ENCODE measurements at places on chromosomes 4 and X.

DNA sequence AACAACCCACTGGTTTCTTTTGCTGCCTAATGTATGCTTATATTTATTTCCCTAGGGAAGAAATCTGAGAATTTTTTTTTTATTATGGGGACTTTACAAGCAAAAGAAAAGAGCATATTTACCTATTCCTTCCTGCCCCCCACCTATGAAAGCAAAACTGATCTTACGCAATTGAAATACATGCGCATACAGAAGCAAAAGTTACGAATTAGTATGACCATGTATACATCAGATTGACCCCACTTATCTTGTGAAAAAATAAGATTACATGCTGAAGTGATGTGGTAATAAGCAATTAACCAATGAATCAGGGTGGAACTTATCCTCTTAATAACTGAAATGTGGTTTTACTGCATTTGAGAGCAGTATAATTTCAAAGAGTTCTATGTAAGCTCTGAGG is 151.0 kb downstream of the TENM3 start:
- no peak for DNase-seq

GRCh38 chrX:7074908-7075204 is 72.7 kb upstream of the STS start:
- no peak for DNase-seq

GRCh38 chr4:139563515-139563914 is 7.5 kb upstream of the SETD7 start:
- DNase-seq: no peak

DNA sequence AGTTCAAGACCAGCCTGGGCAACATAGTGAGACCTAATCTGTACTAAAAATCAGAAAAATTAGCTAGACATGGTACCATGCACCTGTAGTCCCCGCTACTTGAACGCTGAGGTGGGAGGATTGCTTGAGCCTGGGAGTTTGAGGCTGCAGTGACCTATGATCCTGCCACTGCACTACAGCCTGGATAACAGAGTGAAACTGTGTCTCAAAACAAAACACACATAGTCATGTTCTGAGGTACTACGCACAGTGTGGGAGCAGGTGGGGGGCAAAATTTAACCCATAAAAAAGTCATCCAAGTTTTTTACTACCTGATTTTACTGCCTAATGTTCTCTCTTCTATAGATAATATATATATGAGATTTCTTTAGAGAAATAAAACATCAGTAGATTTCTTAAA is 28.4 kb downstream of the HSPA4L start:
- no peak for DNase-seq

GRCh38 chrX:105694839-105695238 is 127.5 kb upstream of the NRK start:
- no peak for DNase-seq

GRCh38 chrX:69130439-69130838 is 34.8 kb downstream of the PJA1 start:
- DNase-seq: no peak

- no peak for DNase-seq
Observed at GRCh38 chr4:70315928-70316327, 18.9 kb upstream of the CABS1 start.

DNA sequence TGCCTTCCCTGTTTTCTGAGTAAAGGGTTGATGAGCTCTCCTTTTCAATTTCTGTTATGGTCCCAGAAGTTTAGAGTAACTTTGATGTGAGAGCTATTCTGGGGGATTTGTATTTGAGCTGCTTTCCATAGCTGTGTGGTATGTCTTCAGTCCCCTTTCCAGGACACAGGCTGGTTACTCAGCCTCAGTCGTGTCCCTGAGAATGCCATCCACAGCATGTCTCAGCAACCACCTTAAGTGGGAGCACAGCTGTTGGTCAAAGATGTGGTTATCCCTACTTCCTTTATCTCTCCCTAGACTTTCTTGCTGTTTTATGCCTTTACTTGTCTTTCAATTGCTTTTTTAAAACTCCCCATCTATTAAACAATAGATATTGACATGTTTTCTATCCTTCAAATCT is 37.8 kb downstream of the RNF175 start:
- DNase-seq: no peak

DNA sequence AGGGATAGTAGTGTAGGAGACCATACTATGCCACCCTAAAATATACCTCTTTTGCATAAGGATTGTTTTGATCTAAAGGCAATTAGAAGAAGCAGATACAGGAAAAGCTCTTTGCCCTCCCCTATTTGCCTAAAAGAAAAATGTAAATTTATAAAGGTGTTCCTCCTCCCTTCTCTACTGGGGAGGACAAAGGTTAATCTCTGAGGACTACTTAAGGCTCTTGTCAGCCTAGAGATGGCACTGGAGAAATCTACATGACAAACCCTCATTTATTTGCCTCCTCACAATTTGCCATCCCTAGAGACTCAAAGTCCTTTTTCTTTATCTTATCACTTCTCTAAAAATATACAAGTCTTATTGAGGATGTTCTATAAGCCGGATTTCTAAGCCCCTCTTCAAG is 1021.8 kb downstream of the STPG2 start:
- DNase-seq: no peak

GRCh38 chrX:124540474-124540873 is 194.1 kb downstream of the SH2D1A start:
- no peak for DNase-seq

Data from aorta (tissue), 5 donors.